ENCODE measurements at places on chromosomes 12 and 14. TPM values are rescaled to one million over a fixed set of nuclear protein-coding genes. Genes with fewer than 3 reads are reported as not detected.

Gene RILPL1
- 1.8 TPM for total RNA-seq

Gene ERG28
- 3.8 TPM for total RNA-seq

Gene SAMD15
- 0.21 TPM for total RNA-seq

Gene FOXN3
- total RNA-seq, result 105 TPM

Gene C12orf56
- 0.73 TPM for total RNA-seq

Gene CD69
- total RNA-seq, result 2,627 TPM

Gene RND1
- total RNA-seq, result 6.2 TPM

Gene LRP1-AS
- not detected for total RNA-seq

Gene POTEM
- not detected for total RNA-seq

Gene PRICKLE1
- 1.9 TPM for total RNA-seq

Gene AQP6
- total RNA-seq, result not detected

Gene SLC6A13
- total RNA-seq, result not detected

Gene DNAI7
- total RNA-seq, result 0.10 TPM

Gene CD4
- 94.3 TPM for total RNA-seq

Gene WDR89
- total RNA-seq, result 19.4 TPM

Gene OAS1
- total RNA-seq, result 7.7 TPM

Gene SMCO2
- total RNA-seq, result not detected

Gene REP15
- total RNA-seq, result not detected

Gene CMA1
- total RNA-seq, result not detected

Gene VRTN
- total RNA-seq, result not detected

Gene APOF
- not detected for total RNA-seq

Gene CRIP1
- total RNA-seq, result 88.2 TPM

Gene SLCO1A2
- under 0.01 TPM for total RNA-seq

Gene KRT85
- total RNA-seq, result not detected

Gene CAPRIN2
- 18.3 TPM for total RNA-seq

Gene NKX2-1
- not detected for total RNA-seq

Gene OLR1
- total RNA-seq, result 104 TPM

Gene FBLN5
- 0.63 TPM for total RNA-seq

Gene CKAP4
- total RNA-seq, result 40.4 TPM

Gene GNB3
- total RNA-seq, result 0.21 TPM

Gene CCDC197
- total RNA-seq, result not detected

Gene SEC23A
- 110 TPM for total RNA-seq

Gene KLRC1
- total RNA-seq, result 6.4 TPM

Gene KRT82
- not detected for total RNA-seq

Gene FOXN4
- not detected for total RNA-seq

Gene TGM1
- total RNA-seq, result 4.2 TPM

Gene PTPRB
- 0.21 TPM for total RNA-seq

Gene NYNRIN
- under 0.01 TPM for total RNA-seq

Gene CFAP251
- total RNA-seq, result 0.21 TPM

Gene LALBA
- total RNA-seq, result not detected

Gene EML1
- under 0.01 TPM for total RNA-seq

Gene ENDOU
- not detected for total RNA-seq

Gene RASAL1
- total RNA-seq, result 0.10 TPM

Gene PPFIA2
- total RNA-seq, result not detected

Gene SYCP3
- 0.21 TPM for total RNA-seq

Gene ATL1
- 5.7 TPM for total RNA-seq

Gene MUCL1
- total RNA-seq, result not detected

Gene LMO3
- total RNA-seq, result not detected

Gene KRT6C
- total RNA-seq, result not detected

Gene RIPK3
- 9.9 TPM for total RNA-seq

Gene KRT8
- total RNA-seq, result 0.31 TPM

Gene RNF212B
- total RNA-seq, result 0.10 TPM

Gene TMEM132D
- total RNA-seq, result under 0.01 TPM

Gene HOXC10
- total RNA-seq, result not detected

Gene SDSL
- 2.6 TPM for total RNA-seq

Gene HOXC12
- not detected for total RNA-seq

Measured in mononuclear cell (primary cell).